ENCODE measurements at places on chromosomes 6 and 20. TPM values are rescaled to one million over a fixed set of nuclear protein-coding genes. Genes with fewer than 3 reads are reported as not detected.

The NOX3 gene
- total RNA-seq: not detected

The PBOV1 gene
- not detected for total RNA-seq

The SNPH gene
- 3.2 TPM for total RNA-seq

The LTB gene
- 273 TPM for total RNA-seq

The BMP7 gene
- total RNA-seq: not detected

The MLN gene
- not detected for total RNA-seq

The CTNNBL1 gene
- total RNA-seq: 98.4 TPM

The SLC35F1 gene
- total RNA-seq: 0.08 TPM

The DDO gene
- not detected for total RNA-seq

The NRM gene
- 19.7 TPM for total RNA-seq

The MRPS26 gene
- total RNA-seq: 72.4 TPM

The SPEF1 gene
- 0.12 TPM for total RNA-seq

The TRERF1 gene
- total RNA-seq: 6.5 TPM

The EYA2 gene
- total RNA-seq: not detected

The PRR18 gene
- 0.33 TPM for total RNA-seq

The PPP1R3G gene
- 0.06 TPM for total RNA-seq

The GJA10 gene
- not detected for total RNA-seq

The RAMACL gene
- total RNA-seq: 0.22 TPM

The CRISP3 gene
- not detected for total RNA-seq

The CST2 gene
- total RNA-seq: not detected

All from activated naive CD8-positive, alpha-beta T cell treated with anti-CD3 and anti-CD28 coated beads for 36 hours (primary cell).